ENCODE measurements at places on chromosomes 1 and 21.
A peak's percentile ranks its signal among the peaks of the same experiment; 100 is the strongest.

- DNase-seq, result no peak
These were observed 874.1 kb upstream of the B3GALT2 start for GRCh38 chr1:194060481-194060880.

DNA sequence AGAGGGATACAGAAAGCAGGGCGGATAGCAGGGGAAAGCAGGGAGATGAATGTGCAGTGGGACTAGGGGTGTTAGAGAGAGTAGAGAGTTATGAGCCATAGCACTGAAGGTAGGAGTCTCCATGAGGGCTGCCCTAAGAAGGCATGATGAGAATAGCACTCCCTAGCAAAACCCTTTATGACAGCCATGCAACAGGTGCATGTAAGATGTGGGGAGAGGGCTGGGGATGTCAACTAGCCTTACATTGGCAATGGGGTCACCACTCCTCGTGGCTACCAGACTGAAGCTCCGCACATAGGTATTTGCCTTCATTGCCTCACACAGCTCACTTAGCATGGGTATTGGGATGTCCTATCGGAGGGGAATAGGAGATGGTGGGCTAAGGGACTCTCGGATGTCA lies 4.6 kb downstream of the TMOD4 start:
- no peak for DNase-seq

GRCh38 chr1:154014154-154014907 lies 23.8 kb downstream of the RPS27 start:
- peak; percentile 36 for DNase-seq

DNA sequence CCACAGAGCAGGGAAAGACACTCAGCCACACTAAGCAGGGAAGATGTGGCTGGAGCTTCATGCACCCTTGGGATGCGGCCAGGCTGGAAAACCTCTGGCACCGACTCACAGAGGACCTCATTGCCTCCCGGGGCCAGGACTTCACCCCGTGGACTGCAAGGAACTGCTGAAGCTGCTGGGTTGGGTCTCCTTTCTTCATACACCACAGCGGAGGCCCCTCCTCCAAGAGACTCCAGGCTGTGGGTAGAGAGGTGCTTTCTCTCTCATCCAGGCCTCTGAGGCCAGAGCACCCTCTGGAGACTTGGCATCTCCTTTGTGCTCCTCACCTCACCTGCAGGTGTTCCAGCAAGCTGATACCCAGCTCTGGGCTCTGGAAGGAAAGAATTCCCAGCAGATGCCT lies 76.0 kb upstream of the EDN2 start:
- DNase-seq, result no peak

DNA sequence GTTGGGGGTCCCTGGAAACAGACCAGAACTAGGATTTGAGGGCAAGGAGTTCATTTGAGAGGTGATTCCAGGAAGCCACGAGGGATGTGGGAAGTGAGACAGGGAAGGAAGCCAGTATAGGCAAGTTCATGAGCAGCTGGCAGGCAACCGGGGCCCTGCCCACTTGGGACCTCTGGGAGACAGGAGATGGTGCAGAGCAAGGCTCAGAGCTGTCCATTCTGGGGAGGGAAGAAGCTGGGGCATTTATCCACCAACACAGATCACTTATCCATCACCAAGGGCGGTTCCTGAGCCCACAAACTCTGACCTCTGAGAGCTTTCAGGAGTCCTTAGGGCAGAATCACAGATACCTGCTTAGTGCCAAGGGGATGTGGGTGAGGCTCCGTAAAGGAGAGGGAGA lies 16.8 kb downstream of the EDN2 start:
- DNase-seq, result no peak

DNA sequence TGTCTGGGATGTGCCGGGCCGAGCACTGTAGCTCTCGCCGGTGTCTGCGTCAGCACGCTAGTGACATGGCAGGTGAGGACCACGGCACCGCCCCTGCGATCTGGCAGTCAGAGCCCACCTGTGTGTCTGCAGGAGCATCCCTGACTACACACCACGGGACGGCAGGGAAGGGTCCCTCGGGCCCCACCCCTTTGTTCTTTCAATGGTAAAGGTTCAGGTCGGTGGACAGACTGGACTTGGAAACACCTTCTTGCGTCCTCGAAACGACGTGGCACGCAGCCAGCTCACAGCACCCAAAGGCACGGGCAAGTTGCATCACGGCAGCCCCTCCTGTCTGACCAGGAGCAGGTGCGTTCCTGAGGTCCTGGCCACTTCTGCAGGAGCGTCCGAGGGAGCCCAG lies 3.7 kb upstream of the SAMD11 start:
- no peak for DNase-seq

Data from HS-5 (cell line).